Activated CD4-positive, alpha-beta T cell treated with anti-CD3 and anti-CD28 coated beads, Interleukin-2, amount 10 ng/mL, durations not matched to agents 7 days and 5 days (primary cell): ENCODE measurements at places on chromosomes 7 and 10. TPM values are rescaled to one million over a fixed set of nuclear protein-coding genes. Genes with fewer than 3 reads are reported as not detected.

The HELLS gene
- 99.7 TPM for total RNA-seq

The TIAL1 gene
- 174 TPM for total RNA-seq

The WNT2 gene
- total RNA-seq, result not detected

The SEPHS1 gene
- total RNA-seq, result 74.9 TPM

The ZKSCAN1 gene
- total RNA-seq, result 66.0 TPM

The DIP2C gene
- 2.3 TPM for total RNA-seq

The STEAP2 gene
- not detected for total RNA-seq

The PRSS37 gene
- total RNA-seq, result not detected

The CYP3A5 gene
- not detected for total RNA-seq

The CCDC6 gene
- total RNA-seq, result 18.9 TPM

The PNLIPRP1 gene
- total RNA-seq, result not detected

The XRCC2 gene
- total RNA-seq, result 14.6 TPM

The ANXA11 gene
- total RNA-seq, result 280 TPM

The FGFR2 gene
- total RNA-seq, result not detected

The VWA2 gene
- not detected for total RNA-seq

The PDE6C gene
- not detected for total RNA-seq

The SLC18A2 gene
- total RNA-seq, result not detected

The EPHB4 gene
- 2.1 TPM for total RNA-seq

The TMEM270 gene
- not detected for total RNA-seq

The CBX3 gene
- 217 TPM for total RNA-seq

The SCIN gene
- 1.6 TPM for total RNA-seq

The CUX1 gene
- 27.8 TPM for total RNA-seq

The EBF3 gene
- total RNA-seq, result not detected

The MMP21 gene
- total RNA-seq, result not detected

The SBDS gene
- 37.8 TPM for total RNA-seq

The ASB15 gene
- not detected for total RNA-seq

The C10orf90 gene
- not detected for total RNA-seq

The GRID2IP gene
- total RNA-seq, result 0.07 TPM

The SFXN2 gene
- total RNA-seq, result 20.7 TPM

The NPFFR1 gene
- total RNA-seq, result not detected

The GNAT3 gene
- total RNA-seq, result not detected

The CD36 gene
- not detected for total RNA-seq

The DGKI gene
- 0.25 TPM for total RNA-seq

The RPEL1 gene
- not detected for total RNA-seq

The GNAI1 gene
- total RNA-seq, result 0.45 TPM

The ICA1 gene
- total RNA-seq, result 0.89 TPM
